ENCODE measurements at places on chromosomes 1 and 21.
A peak's percentile ranks its signal among the peaks of the same experiment; 100 is the strongest.

DNA sequence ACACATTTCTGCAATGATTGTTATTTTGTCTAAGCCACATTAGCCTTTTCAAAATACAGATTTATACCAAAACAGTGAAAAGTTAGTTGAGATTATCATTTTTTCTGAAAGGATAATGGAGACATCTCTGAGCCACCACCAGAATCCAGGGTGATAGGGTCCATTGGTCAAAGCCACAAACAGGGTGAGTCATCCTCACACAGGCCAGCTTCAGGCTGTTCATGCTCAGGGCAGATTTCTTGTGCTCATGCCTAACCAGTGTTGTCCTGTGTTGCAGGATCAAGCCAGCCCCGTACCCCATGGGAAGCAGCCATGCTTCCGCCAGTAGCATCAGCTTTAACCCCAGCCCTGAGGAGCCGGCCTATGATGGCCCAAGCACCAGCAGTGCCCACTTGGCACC lies 13.4 kb downstream of the ELOA start:
- DNase-seq, result no peak

DNA sequence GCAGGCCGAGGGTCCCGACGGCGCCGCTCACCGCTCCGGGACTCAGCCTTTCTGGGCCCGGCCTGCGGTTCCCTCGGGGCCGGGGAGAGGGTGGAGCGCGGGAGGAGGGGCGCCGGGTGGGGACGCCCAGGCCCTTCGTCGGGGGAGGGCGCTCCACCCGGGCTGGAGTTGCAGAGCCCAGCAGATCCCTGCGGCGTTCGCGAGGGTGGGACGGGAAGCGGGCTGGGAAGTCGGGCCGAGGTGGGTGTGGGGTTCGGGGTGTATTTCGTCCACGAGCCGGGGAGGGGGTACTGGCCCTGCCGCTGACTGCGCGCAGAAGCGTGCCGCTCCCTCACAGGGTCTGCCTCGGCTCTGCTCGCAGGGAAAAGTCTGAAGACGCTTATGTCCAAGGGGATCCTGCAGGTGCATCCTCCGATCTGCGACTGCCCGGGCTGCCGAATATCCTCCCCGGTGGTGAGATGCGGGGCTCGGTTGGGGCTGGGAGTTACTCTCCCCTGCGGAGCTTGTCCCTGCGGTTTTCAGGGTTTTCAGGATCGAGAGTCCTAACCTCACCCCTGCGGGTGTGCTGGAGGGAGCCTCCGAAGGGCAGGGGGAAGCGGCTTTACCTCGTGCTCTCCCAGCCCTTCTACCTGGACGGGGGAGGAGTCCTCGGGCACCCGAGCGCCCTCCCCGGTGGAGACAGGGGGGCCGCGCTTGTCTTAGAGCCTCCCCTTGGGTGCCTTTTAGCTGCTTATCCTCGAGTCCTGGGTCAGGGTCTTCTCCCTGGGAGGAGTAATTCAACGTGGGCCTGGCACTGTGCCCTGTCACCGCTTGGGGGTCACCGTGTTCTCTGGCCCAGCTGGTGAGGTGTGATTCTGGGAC lies 2.1 kb downstream of the SAMD11 start:
- no peak for DNase-seq

- no peak for DNase-seq
These were observed 32.0 kb upstream of the SLC30A1 start for GRCh38 chr1:211610779-211611556.

DNA sequence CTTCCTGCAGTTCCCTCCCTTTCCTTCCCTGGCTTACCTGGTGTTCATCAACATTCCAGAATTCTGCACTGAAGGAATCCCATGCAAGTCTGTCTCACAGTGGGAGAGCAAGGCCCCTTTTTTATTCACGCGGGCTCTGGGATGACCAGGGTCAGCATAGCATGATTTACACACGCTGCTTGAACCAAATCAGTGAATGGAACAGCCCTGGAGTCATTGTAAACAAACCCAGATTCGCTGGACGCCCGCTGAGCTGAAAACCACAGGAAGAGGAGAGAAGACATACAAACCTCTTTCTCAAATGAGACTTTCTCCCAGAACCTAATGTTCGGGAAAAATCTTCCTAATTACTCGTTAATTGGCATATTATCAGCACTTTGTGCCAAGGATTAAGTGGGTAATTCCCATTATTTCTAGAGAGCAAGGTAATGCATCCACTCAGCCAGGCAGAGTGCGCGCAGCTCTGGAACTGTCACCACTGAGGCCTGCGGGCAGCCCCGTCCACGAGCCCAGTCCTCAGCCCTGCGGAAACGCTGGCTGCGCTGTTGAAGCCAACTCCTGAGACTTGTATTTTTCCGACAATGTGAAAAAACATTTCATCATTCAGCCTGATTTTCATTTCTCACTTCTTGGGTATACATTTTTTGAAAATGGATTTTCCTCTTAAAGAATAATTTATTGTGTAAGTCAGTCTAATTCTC lies 140.0 kb downstream of the ETS2 start:
- DNase-seq, result peak; percentile 88

GRCh38 chr1:159008744-159009188 lies 941 bp upstream of the IFI16 start:
- DNase-seq, result no peak

DNA sequence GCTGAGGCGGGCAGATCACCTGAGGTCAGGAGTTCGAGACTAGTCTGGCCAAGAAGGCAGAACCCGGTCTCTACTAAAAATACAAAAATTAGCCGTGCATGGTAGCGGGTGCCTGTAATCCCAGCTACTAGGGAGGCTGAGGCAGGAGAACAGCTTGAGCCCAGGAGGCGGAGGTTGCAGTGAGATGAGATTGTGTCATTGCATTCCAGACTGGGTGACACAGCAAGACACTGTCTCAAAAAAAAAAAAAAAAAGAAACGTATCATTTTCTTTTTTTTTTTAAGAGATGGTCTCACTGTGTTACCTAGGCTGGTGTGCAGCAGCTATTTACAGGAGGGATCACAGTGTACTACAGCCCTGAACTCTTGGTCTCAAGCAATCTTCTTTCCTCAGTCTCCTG lies 47.3 kb downstream of the ITGB3BP start:
- DNase-seq, result peak; percentile 29

- DNase-seq, result no peak
These were observed 79.4 kb downstream of the S1PR1 start for GRCh38 chr1:101316256-101316655.

DNA sequence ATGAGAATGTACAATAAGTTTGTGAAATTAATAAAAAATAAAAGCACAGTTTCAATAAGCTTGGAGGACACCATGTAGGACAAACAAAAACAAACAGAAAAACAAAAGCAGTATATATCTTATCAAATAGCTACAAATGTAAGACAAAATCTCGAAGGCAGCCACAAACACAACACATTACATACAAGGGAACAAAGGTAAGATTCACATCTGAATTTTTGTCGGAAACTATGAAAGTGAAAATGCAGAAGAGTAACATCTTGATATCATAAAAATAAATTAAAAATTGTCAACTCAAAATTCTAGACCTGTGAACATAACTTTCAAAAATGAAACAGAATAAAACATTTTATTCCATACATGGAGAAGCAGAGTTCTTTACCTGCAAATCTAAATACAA lies 1049.5 kb upstream of the ADGRL2 start:
- no peak for DNase-seq

- no peak for DNase-seq
These were observed 166.4 kb downstream of the PSMG1 start for GRCh38 chr21:39016740-39017315.

DNA sequence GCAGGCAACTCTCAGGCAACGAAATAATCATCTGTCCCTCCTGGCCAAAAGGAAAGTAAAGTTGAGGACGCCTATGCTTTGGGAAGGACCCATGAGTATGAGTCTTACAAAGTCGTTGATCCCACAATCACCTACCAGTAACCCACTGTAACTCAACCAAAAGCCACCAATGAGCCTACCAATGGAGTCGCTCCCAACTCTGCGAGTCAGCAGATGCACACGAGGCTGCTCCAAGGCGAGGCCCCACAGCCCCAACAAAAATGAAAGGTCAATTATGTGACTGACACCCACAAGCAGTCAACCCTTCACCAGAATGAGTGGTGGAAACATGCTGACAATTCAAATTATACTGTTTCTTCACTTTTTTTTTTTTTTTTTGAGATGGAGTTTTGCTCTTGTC lies 12.0 kb downstream of the SETD4 start:
- DNase-seq, result no peak

DNA sequence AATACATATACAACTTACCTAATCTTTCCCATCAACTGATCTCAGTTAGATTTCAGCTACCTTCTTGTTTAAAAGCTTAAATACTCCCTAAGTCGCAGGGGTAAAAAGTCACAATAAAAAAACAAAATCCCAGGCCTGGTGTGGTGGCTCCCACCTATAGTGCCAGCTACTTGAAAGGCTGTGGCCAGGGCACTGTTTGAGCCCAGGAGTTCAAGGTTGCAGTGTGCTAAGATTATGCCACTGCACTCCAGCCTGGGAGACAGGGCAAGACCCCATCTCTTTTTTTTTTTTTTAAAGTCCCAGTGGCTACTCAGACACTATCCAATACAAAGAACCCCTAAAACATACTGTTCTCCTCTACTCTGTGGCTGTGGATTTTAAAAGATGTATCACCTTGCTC lies 228.3 kb downstream of the DENND1B start:
- no peak for DNase-seq

DNA sequence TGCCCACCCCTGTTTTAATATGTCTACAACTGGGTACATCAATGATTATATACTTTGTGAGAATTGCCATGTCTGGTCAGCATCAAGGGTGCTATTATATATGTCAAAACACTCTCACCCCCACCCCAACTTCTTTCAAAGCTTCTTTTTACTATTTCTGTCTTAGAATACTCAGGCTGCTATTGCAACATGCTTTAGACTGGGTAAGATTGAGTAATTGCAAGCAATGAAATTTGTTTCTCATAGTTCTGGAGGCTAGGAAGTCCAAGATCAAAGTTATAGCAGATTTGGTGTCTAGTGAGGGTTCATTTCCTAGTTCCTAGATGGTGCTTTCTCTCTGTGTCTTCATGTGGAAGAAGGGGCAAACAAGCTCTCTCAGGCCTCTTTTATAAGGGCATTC lies 100.5 kb upstream of the KCNK1 start:
- no peak for DNase-seq

- peak; percentile 62 for DNase-seq
These were observed 26.4 kb downstream of the ABCA4 start for GRCh38 chr1:94094469-94095111.

- peak; percentile 16 for DNase-seq
These were observed 12.8 kb upstream of the IFI44L start for GRCh38 chr1:78607334-78607927.

DNA sequence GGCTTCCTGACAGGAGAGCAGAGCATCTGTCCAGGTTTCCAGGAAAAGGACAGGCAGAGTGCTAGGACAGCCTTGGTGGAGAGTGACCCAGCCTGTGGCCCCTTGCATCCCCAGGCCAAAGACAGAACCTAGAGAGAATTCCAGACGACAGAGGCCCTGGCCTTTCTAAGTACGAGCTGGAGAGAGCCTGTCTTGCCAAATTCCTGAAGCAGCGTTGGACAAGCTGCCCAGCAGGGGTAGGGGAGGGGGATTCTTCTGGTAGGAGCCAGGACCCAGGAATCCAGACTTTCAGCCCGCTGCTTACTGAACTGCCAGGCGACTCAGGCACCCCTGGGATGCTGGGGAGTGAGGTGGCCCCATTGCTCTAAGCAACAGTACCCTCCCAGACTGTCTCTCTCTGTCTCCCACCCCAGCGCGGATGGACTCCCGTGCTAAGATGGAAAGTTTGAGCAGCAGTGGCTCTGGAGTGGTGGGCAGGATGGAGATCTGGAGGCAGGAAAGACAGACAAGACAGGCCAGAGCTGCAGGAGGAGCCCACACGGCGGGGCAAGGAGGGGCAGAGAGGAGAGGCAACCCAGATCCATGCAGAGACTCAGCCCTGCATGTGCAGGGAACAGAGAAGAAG lies 8.8 kb upstream of the PEAR1 start:
- no peak for DNase-seq

- no peak for DNase-seq
These were observed 5.8 kb upstream of the LAMC2 start for GRCh38 chr1:183180218-183180617.

- peak; percentile 6 for DNase-seq
These were observed 1.3 kb downstream of the USP1 start for GRCh38 chr1:62438163-62438562.

- DNase-seq, result no peak
These were observed 1276.9 kb upstream of the ADGRL2 start for GRCh38 chr1:80523861-80524260.

GRCh38 chr1:79373481-79374125 lies 367.1 kb upstream of the ADGRL4 start:
- no peak for DNase-seq

GRCh38 chr1:233790662-233791371 lies 113.7 kb upstream of the SLC35F3 start:
- peak; percentile 73 for DNase-seq

GRCh38 chr1:164635803-164636731 lies 77.1 kb downstream of the PBX1 start:
- no peak for DNase-seq

DNA sequence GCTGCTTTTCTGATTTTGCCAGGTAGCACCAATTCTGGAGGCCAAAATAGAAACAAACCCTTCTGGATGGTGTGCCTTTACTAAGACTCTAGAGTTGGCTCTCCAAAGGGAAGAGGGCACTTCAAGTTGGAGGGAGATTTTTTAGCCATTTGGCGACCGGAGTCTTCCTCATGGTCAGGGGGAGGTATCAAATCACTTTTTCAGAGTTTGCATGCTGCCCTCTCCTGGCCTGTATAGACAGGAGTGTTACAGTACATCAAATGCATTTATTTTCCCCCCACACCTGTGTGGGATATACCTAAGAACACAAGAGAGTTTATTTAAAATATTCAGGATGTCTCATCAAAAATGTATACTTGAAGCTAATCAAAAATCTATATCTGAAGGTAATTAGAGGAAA lies 3.2 kb downstream of the GREM2 start:
- peak; percentile 66 for DNase-seq

DNA sequence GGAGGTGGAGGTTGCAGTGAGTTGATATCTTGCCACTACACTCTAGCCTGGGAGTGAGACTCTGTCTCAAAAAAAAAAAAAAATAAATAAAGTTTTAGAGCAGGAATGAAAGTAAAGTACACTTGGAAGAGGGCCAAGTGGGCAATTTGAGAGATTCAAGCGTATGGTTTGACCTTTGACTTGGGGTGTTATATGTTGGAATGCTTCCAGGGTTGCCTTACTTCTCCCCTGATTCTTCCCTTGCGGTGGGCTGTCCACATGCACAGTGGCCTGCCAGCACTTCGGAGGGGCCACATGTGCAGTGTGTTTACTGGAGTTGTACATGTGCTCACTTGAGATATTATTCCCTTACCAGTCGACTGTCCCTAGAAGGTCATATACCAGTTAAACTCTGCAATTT lies 295.5 kb upstream of the PROX1 start:
- DNase-seq, result no peak

GRCh38 chr1:222777977-222778376 lies 36.9 kb upstream of the DISP1 start:
- DNase-seq, result no peak

DNA sequence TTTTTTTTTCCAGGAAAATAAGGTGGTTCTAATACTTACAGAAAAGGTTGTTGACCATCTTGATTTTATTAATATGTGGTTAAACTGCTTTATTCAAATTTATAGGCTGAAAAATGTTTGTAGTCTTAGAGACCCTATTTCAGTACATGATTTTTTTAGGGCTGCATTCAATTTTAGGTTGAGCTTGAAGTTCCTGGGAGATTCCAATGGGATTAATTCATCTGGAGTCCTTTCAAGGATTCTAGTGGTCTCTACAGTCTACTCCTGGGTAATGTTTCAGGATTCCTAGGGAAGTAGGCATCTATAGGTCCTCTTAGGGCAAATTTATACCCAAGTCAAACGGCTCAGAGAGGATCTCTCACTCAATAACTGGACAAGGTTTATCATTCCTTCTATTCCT lies 126.7 kb downstream of the HMCN1 start:
- peak; percentile 22 for DNase-seq
